Heart left ventricle (tissue), 16 donors: ENCODE measurements at places on chromosomes 11 and 22. TPM values are rescaled to one million over a fixed set of nuclear protein-coding genes. Genes with fewer than 3 reads are reported as not detected.

The FGF19 gene
- not detected for total RNA-seq

The TMEM132A gene
- 8.0 TPM for total RNA-seq

The MMP27 gene
- total RNA-seq: not detected

The SLC25A18 gene
- 0.69 TPM for total RNA-seq

- H3K36me3 ChIP-seq: no peaks in the 10 kb centered on the region
- no peaks in the 10 kb centered on the region for H3K27me3 ChIP-seq
- peak within 1 kb of the TSS; percentile 78 for H3K4me3 ChIP-seq
- peak; percentile 96 for DNase-seq
- H3K4me1 ChIP-seq: peaks cover 24% of the 10 kb centered on the region
- peak within 1 kb of the TSS; percentile 17 for H3K27ac ChIP-seq
Observed at GRCh38 chr22:20016734-20017621, at the start of gene ARVCF. ARVCF (minus strand) TSS chr22:20016823; CDS start chr22:19990794, 26,029 bp downstream.

DNA sequence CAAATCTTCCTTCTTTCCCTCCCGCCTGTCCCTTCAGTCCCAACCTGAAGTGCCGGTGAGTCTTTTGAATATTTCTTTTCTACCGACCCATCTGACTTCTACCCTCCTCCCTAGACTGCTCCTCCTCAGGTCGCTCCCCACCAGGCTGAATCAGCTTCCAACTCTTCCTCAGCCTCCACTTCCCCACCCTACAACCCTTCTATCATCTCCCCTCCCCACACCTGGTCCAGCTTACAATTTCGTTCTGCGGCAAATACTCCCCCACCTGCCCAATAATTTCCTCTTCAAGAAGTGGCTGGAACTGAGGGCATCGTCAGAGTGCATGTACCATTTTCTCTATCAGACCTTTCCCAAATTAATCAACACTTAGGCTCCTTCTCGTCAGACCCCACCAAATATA is 2.5 kb upstream of the NDUFC2 start:
- H3K4me1 ChIP-seq: peaks cover 30% of the 10 kb centered on the region
- DNase-seq: no peak
- H3K4me3 ChIP-seq: peak overlapping the region; percentile 4
- H3K36me3 ChIP-seq: no peaks in the 10 kb centered on the region

GRCh38 chr11:269146-269890 is 8.9 kb upstream of the NLRP6 start:
- H3K4me1 ChIP-seq: no peaks in the 10 kb centered on the region
- no peaks in the 10 kb centered on the region for H3K27me3 ChIP-seq
- DNase-seq: no peak
- peak overlapping the region; percentile 63 for H3K27ac ChIP-seq
- H3K36me3 ChIP-seq: no peaks in the 10 kb centered on the region

- no peaks in the 10 kb centered on the region for H3K27me3 ChIP-seq
- no peaks in the 10 kb centered on the region for H3K36me3 ChIP-seq
- peaks cover 86% of the 10 kb centered on the region for H3K4me1 ChIP-seq
- peak overlapping the region; percentile 49 for H3K27ac ChIP-seq
- H3K4me3 ChIP-seq: no peak overlapping the region
Observed at GRCh38 chr11:11581481-11581880, 40.3 kb downstream of the GALNT18 start.

- DNase-seq: peak; percentile 43
- no peaks in the 10 kb centered on the region for H3K4me1 ChIP-seq
- H3K27ac ChIP-seq: peak overlapping the region; percentile 92
- peaks cover 5% of the 10 kb centered on the region for H3K36me3 ChIP-seq
- no peaks in the 10 kb centered on the region for H3K27me3 ChIP-seq
Observed at GRCh38 chr11:59615120-59615636, 396 bp downstream of the OSBP start.

DNA sequence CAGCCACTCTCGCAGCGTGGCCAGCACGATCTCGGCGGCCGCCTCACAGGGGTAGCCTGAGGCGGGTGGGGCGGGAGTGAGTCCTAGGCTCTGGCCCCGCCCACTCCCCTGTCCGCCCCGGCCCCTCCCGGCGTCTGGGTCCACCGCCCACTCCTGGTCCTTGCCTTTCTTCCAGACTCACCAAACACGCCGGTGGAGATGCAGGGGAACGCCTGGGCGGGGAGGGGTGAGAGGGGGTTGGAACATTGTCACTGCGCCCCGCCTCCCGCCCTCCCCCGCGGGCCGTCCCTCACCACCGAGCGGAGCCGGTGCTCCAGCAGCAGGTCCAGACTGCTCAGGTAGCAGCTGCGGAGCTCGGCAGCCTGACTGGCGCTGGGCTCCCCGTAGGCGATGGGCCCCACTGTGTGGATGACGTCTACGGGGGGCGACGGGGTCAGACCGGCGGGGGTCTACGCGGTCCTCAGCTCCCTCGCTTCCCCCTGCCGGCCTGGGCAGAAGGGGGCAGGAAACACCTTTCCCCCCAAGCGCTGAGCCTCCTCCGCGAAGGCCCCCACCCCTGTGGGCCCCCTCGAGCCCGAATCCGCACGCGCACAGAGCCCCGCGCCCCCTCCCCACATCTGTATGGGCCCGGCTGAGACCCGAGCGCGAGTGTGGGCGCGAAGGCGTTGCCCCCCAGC is 13.2 kb downstream of the OTUB1 start:
- H3K36me3 ChIP-seq: peaks cover 38% of the 10 kb centered on the region
- H3K4me1 ChIP-seq: peaks cover 32% of the 10 kb centered on the region
- peak; percentile 44 for DNase-seq
- peak overlapping the region; percentile 25 for H3K4me3 ChIP-seq
- no peaks in the 10 kb centered on the region for H3K27me3 ChIP-seq
- H3K27ac ChIP-seq: no peak overlapping the region

The C22orf42 gene
- total RNA-seq: not detected

GRCh38 chr22:30017375-30018223 is 62.7 kb upstream of the HORMAD2 start:
- no peaks in the 10 kb centered on the region for H3K27me3 ChIP-seq
- no peak overlapping the region for H3K4me3 ChIP-seq
- no peak overlapping the region for H3K27ac ChIP-seq
- peaks cover 100% of the 10 kb centered on the region for H3K36me3 ChIP-seq

DNA sequence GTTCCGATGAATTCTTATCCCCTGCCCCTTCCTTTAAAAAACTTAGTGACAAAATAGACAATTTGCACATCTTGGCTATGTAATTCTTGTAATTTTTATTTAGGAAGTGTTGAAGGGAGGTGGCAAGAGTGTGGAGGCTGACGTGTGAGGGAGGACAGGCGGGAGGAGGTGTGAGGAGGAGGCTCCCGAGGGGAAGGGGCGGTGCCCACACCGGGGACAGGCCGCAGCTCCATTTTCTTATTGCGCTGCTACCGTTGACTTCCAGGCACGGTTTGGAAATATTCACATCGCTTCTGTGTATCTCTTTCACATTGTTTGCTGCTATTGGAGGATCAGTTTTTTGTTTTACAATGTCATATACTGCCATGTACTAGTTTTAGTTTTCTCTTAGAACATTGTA is 12.0 kb downstream of the CCND1 start:
- no peak overlapping the region for H3K4me3 ChIP-seq
- H3K27ac ChIP-seq: no peak overlapping the region
- peaks cover 14% of the 10 kb centered on the region for H3K4me1 ChIP-seq
- no peaks in the 10 kb centered on the region for H3K27me3 ChIP-seq
